ENCODE measurements at places on chromosomes 13 and 19. TPM values are rescaled to one million over a fixed set of nuclear protein-coding genes. Genes with fewer than 3 reads are reported as not detected.

Gene ATCAY
- 24.4 TPM for polyA plus RNA-seq

Gene KLF5
- polyA plus RNA-seq = 1.9 TPM

Gene FFAR1
- polyA plus RNA-seq = not detected

Gene SBNO2
- 12.2 TPM for polyA plus RNA-seq

Gene HTR2A
- not detected for polyA plus RNA-seq

Gene SHISA7
- polyA plus RNA-seq = 1.1 TPM

Gene TEKTIP1
- polyA plus RNA-seq = not detected

Gene TRPM4
- 21.5 TPM for polyA plus RNA-seq

- no peak for DNase-seq
These were observed 24.3 kb downstream of the LAIR2 start for GRCh38 chr19:54526972-54527371.

- DNase-seq = no peak
These were observed 385.2 kb downstream of the HS6ST3 start for GRCh38 chr13:96475103-96475502.

DNA sequence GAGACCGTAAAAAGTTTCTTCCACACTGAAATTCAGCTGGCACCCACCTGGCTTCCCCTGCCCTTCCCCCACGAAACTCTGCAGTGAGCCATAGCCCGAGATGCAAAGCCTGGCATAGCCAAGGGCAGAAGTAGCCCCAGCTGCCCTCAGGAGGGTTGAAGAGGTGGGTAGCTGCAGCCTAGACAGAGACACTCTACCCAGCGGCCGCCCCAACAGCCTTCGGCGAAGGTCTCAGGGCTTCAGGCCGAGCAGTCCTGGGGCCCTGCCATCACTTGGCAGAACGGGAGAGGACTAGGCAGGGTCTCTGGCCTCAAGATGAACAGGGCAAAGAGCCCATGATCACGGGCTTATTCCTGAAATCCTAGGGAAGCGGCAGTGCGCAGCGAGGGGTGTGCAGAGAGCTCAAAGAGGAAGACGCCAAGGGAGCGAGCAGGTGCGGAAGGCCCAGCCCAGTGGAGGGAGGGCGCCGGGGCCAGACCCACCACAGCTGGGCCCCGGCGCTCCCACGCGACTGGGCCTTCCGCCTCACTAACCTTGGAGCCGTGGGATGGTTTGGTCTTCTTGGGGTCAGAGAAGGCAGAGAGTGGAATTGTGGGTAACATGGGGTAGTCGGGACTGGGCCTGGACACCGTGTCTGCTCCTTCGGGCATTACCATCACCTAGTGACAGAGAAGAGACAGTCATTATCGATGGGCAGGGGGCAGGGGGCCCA, 53.2 kb downstream of the MLLT1 start:
- no peak for DNase-seq

- no peak for DNase-seq
These were observed 2749.5 kb downstream of the PCDH9 start for GRCh38 chr13:64480672-64481071.

DNA sequence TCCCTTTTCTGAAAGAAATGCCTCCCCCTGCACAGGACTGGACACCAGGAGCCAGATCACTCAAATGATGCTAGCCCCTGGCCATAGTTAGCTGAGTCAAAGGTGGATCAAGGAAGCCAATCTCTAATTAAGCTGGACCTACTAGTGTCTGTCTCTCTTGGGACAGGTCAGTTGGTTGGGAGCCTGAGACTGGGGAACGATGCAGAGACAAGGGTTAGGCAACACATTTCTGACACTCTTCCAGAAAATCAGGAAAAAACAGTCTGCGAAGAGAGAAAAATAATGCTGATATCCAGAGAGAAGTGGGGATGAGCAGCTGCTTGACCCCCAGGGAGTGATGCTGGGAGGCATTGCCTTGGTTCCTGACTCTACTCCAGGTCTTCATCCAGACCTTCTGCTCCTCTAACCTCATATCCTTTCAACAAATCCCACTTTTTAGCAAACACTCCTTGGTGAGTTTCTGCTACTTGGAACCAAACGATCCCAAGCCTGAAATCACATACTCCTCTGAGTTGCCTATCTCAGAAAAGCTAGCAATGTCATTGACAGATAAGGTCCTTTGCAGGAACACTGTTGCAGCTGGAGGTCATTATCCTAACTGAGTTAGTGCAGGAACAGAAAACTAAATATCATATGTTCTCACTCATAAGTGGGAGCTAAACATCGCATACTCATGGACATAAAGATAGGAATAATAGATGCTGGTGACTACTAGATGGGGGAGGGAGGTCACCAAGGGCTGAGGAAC, 369.7 kb downstream of the COG6 start:
- no peak for DNase-seq

DNA sequence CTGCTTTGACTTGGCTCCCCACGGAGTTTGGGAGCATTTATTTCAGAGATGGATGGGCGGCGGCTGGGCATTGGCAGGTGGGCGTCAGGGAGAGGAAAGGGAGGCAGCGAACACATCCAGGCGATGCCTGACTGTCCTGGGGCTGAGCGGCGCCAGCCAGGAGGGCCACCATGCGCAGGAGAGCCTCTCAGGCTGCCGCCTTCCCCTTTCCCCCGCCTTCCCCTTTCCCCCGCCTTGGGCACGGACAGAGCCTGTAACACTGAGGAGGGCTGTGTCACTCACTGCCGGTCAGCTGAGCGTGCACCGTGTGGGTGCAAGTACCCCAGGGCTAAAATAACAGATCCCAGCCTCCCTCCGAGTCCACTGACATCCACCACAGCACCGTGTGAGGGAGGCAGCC, 11.4 kb downstream of the MCF2L start:
- DNase-seq = no peak

DNA sequence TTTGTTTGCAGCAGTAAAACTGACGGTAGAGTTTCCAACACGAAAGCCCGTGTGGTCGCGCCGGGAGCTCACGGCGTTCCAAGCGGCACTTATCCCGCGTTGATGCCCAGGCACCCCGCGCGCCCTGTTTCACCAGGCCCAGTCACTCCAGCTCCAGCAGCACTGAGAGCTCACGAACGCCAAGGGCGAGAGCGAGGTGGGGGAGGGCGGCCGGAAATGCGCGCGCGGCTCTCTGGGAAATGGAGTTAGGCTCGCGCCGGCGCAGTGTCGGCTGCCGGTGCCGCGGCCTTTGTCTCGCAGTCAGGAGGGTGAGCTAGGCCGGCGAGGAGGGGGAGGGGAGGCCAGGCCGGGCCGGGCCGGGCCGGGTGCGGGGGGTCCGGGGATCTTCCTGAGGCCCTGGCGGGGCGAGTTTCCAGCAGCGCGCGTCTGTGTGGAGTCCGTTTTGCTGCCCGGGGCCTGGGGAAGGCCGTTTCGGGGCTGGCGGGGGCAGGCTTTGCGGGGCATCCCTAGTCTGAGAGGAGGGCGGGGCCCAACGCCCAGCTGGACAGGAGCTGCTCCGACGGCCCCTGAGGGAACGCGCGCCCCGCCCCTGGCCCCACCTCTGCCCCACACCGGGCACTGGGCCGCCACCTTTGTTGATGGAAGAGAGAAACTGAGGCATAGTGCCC, at the start of gene ZNF135:
Gene ZNF135, plus strand, starts transcription at position 280 of the 668 bp plus-strand sequence. CDS start 721 bp downstream, outside the sequence.
- peak; percentile 90 for DNase-seq

DNA sequence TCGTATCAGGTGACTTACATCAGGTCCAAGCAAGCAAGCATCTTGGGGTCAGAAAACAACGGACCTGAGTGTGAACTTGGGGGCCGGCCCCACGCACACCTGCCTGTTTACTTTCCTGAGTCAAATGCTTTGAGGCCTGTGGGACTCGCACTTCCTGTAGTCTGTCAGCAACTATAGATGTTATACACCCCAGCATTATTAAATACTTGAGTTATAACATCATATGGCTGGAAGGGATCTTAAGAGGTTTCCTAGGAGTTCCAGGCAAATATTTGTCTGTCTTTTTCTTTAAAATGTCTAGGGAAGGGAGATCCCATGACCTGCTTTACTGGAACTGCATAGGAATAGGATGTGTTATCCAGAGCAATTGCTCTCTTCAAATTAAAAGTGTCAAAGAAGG, 280.6 kb downstream of the SHISA2 start:
- no peak for DNase-seq

DNA sequence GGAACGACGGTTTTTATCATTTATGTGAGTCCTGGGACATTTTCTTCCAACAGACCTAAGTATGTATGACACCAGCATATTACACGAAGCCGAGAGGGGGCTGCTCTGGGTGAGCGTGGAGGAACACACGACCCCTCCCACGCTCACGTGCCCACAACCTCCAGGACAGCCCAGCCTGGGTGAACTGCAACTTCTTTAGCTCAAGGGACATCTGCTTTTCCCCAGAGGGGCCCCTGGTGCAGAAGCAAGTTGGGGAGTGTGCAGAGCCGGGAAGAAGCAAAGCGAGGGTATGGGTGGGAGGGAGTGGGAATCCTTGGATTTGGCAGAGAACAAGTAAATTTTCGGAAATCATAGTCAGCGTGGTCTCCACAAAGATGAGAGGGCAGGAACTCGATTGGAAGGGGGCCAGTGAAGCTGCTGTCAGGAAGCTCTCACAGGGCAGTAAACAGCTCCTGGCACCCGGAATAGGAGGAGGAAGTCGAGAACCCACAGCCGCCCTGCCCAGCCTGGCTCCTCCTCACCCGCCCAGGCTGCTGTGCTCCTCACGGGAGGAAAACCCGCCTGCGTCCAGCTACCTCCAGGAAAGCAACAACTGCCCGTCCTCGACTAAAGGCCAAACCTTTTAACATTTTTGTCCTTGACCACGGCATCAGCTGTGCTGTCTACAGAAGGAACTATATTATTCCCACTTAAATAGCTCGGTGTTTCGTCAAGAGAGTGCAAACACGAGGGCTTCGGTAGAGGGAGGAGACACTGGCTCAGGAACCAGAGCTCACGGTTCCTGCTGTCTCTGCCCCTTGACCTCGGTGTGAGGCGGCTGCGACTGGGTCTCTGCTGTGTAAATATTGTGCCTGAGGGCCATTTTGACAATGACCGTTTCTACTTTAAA, 17.2 kb upstream of the CFAP97D2 start:
- no peak for DNase-seq

- no peak for DNase-seq
These were observed 19.4 kb upstream of the HOMER3 start for GRCh38 chr19:18960370-18960769.

- DNase-seq = no peak
These were observed 3.8 kb downstream of the BCL2L12 start for GRCh38 chr19:49669516-49669915.

- no peak for DNase-seq
These were observed 101.9 kb downstream of the TEX29 start for GRCh38 chr13:111422348-111422747.

DNA sequence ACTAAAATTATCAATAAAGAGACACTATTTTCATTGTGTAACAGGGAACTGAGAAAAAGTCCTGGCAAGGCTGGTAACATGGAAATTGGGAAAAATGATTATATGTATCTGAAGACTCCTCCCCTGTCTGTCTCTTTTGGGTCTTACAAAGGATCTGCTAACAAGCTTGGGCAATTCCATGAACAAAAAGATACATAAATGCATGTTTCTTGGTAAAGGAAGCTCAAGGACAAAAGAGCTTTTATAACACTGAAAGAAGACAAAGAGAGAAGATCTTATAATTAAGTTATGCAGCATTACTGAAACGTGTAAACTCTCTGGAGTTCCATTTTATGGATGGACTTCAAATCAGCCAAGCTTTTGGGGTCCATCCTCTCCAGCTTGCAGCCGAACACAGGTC, 29.2 kb downstream of the EFNB2 start:
- DNase-seq = no peak

DNA sequence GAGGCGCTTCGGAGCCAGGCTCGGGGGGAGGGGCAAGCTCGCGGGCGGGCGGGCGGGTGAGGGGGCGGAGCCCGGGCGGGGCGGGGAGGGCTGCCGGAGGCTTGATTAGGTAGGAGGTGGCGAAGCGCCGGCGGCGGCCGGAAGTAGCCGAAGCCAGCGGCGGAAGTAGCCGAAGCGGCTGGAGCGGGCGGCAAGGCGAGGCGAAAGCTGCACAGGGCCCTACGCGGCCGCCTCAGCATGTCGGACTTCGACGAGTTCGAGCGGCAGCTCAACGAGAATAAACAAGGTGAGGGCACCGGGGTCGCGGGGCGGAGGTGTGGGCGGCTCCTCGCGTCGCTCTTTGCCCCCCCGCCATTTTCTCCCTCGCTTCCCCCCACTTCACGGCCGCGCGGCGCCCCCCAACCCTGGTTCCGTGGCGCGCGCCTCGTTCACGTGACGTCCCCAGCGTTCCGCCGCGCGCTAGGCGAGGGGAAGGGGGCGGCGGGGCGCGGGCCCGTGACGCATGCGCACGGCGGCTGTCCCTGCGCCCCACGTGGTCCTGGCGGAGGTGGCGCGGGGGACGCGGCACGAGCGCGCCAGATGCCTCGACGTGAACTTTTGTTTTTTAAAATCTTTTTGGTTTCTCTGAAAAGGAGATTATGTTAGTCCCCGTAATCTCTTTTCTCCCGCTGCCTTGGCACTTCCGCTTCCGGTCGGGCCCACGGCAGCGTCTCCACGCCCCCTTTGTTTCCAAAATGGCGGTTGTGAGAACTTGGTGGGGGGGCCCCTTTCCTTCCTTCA, at the start of gene U2AF2:
Gene U2AF2, plus strand, starts transcription at position 168 of the 780 bp plus-strand sequence. Its CDS starts 70 bp downstream, at position 238.
- no peak for DNase-seq

- DNase-seq = no peak
These were observed 705 bp downstream of the STXBP2 start for GRCh38 chr19:7637374-7638256.

- DNase-seq = no peak
These were observed 688 bp downstream of the ZFP36 start for GRCh38 chr19:39407410-39407659.

DNA sequence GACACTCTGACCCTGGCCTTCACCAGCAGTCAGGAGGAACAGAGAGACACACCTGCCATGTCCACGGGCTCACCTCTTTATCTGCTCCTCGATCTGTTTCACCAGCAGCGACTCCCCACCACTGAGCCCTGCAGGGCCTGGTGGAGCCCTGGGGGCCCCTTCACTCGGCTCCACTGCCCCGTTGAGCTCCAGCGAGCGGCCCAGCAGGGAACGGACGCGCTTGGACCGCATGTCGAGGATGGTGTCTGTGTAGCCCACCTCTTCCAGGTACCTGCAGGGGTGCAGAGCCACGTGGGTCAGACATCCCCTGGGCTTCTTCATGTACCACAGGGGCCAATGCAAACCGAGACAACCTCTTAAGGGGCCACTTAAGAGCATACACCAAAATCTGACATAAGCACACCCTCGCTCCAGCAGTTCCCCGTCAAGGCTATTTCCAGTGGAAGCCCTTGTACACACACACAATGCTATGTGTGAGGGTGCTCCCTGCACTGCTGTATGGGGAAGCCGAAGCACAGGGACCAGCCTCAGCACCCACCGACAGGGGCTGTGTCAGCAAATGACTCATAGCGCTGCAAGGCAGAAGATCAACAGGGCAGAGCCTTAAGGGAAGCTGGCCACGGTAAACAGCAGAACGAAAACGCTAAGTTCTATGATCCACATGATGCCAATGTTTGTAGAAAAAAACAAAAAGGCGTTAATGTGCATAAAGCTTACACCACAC, 12.7 kb upstream of the FKRP start:
- DNase-seq = no peak

Measured in H1 (cell line).